Vagina (tissue), 2 donors: ENCODE measurements at places on chromosomes 12 and 14.

GRCh38 chr14:33567731-33568130, 383.1 kb downstream of the EGLN3 start:
- H3K27ac ChIP-seq, result no peak overlapping the region
- no peaks in the 10 kb centered on the region for H3K27me3 ChIP-seq
- H3K36me3 ChIP-seq, result no peaks in the 10 kb centered on the region
- H3K4me1 ChIP-seq, result no peaks in the 10 kb centered on the region
- no peak overlapping the region for H3K4me3 ChIP-seq

DNA sequence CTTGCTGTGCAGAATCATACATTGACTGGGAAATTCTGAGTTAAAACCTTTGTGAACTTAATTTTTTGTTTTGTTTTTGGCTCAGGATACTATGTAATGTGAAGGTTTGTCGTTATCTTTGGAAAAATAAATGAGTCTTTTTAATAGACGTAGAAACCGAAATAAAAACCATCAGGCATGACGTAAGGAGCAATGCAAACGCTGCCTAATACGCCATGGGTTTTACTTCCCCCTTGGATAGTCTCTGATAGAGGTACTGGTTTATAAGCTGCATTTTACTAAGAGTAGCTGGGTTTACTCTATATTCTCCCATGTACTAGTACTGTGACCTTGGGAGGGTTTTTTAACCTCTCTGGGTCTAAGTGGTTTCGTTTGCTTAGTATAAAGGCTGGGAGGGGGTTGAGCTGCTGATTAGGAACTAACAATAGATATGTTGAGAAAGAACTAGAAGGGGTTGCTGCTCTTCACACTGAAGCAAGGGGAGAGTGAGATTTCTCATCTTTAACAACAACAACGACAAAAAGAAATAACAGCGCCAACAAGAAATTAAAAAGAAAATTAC, 66.8 kb upstream of the SLCO1C1 start:
- H3K4me3 ChIP-seq, result no peak overlapping the region
- no peak overlapping the region for H3K27ac ChIP-seq
- no peaks in the 10 kb centered on the region for H3K4me1 ChIP-seq
- DNase-seq, result no peak

GRCh38 chr12:32483499-32483898, 84.1 kb downstream of the FGD4 start:
- H3K27me3 ChIP-seq, result no peaks in the 10 kb centered on the region
- no peak overlapping the region for H3K27ac ChIP-seq
- no peaks in the 10 kb centered on the region for H3K36me3 ChIP-seq
- no peak overlapping the region for H3K4me3 ChIP-seq
- no peak for DNase-seq

- H3K4me3 ChIP-seq, result no peak overlapping the region
- H3K4me1 ChIP-seq, result peaks cover 30% of the 10 kb centered on the region
- H3K36me3 ChIP-seq, result no peaks in the 10 kb centered on the region
- DNase-seq, result no peak
- no peak overlapping the region for H3K27ac ChIP-seq
These were observed 5.4 kb downstream of the PGF start for GRCh38 chr14:74949859-74950573.

- peak overlapping the region; percentile 36 for H3K27ac ChIP-seq
- H3K4me1 ChIP-seq, result peaks cover 24% of the 10 kb centered on the region
- H3K27me3 ChIP-seq, result no peaks in the 10 kb centered on the region
These were observed 12.0 kb downstream of the KIF26A start for GRCh38 chr14:104150136-104151025.

DNA sequence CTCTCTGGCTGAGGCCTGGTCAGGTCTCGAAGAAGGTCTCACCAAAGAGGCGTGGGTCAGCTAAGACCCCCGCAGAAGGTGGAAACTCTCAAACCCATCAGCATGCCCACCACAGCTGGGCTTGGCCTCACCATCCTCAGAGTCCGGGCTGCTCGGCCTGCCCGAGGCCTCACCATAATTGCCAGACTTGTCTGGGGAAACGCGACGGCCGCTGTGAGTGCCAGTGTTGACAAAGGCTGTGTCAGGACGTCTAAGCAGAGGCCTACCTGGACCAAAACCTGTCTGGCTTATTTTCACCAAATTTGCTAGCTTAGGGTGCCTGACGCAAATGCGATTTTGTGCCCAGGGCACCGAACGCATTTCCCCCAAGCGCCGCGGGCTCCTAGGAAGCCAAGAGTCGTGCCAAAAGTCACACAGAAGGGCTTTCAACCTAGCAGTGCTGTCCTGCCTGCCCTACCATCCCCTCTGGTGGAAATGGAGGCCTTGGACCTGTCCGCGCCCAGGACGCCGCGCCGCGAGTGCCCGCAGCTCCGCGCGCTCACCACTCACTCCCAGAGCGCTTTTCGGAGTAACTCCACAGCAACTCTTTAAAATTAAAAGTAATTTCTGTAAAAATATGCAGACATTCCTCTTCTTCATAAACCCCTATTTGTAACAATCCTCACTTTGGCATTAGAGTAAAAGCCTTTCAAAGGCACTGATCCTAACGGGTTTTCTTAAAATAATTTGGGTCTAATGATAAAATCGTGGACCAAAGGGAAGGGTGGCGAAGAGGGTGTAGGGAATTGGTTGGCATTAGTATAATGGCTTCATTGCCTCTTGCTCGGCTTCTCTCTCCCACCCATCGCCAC, 1.2 kb upstream of the ALX1 start:
- no peaks in the 10 kb centered on the region for H3K36me3 ChIP-seq
- peaks cover 3% of the 10 kb centered on the region for H3K27me3 ChIP-seq
- DNase-seq, result no peak
- H3K4me3 ChIP-seq, result no peak overlapping the region
- H3K27ac ChIP-seq, result no peak overlapping the region

DNA sequence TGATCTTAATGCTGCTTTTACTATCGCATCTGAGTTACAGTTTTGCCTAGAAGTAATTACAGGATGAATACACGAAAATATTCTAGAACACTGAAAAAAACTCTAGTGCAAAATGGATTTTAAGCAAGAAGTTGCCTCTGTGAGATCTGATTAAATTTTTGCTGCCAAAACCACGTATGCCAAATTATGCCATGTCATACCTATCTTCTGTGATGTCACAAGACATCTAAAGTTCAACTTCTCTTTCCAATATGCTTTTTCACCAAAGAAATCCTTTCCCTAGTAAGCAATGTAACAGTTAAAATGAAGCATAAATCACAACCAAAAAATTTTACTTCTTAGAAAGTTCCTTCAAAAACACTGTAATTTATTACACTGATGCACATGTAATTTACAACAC, 39.6 kb downstream of the HECTD4 start:
- no peaks in the 10 kb centered on the region for H3K27me3 ChIP-seq
- H3K4me1 ChIP-seq, result peaks cover 4% of the 10 kb centered on the region
- H3K27ac ChIP-seq, result no peak overlapping the region

DNA sequence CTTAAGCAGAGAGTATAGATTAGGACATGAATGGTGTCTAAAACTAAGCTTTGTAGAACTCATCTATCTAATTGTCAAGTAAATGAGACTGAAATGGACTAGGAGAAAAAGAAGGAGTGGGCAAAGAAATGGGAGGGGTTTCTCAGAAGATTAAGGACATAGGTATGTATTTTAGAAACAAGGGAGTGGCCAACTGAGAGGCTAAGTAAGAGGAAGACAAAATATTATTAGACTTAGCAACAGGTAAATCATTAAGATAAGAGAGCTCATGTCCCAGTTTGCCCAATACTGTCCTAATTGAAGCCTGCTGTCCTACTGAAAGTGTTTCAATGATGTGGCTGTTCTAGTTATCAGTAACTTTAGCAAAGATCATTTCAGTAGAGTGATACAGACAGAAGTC, 171.4 kb downstream of the KITLG start:
- H3K27me3 ChIP-seq, result no peaks in the 10 kb centered on the region
- H3K4me3 ChIP-seq, result no peak overlapping the region
- no peaks in the 10 kb centered on the region for H3K36me3 ChIP-seq
- no peak overlapping the region for H3K27ac ChIP-seq
- no peak for DNase-seq

- DNase-seq, result no peak
- H3K27me3 ChIP-seq, result no peaks in the 10 kb centered on the region
These were observed 790 bp downstream of the DYNC1H1 start for GRCh38 chr14:101965181-101965544.

- H3K36me3 ChIP-seq, result no peaks in the 10 kb centered on the region
- no peaks in the 10 kb centered on the region for H3K27me3 ChIP-seq
- H3K4me3 ChIP-seq, result no peak overlapping the region
- no peak overlapping the region for H3K27ac ChIP-seq
- H3K4me1 ChIP-seq, result no peaks in the 10 kb centered on the region
These were observed 26.4 kb upstream of the SLC7A8 start for GRCh38 chr14:23209651-23210423.
